Natural killer cell (primary cell): ENCODE measurements at places on chromosomes 3 and 15. TPM values are rescaled to one million over a fixed set of nuclear protein-coding genes. Genes with fewer than 3 reads are reported as not detected.

DNA sequence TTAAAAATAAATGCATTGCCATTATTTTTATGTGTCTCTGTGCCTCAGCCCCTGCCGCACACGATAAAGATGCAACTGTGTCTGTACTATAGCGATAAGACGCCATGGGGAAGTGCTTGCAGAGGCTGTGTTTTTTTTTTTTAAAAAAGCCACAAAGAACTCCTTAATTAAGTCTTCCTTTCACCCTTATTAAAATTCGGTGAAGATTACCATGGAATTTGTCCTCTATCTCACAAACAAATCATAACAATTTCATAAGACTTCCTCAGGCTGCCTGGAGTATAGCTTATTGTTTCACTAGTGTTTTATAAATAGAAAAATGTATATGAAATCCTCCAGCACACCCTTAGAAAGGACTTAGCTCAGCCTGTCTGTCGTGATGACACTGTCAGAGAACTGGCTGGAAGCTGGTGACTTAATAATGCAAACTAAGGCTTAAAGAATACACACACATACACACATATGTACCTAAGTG is 374.8 kb upstream of the SLCO3A1 start:
- no peak for DNase-seq
- no peak overlapping the region for H3K4me3 ChIP-seq
- H3K27ac ChIP-seq = no peak overlapping the region
- H3K27me3 ChIP-seq = no peaks in the 10 kb centered on the region
- H3K36me3 ChIP-seq = no peaks in the 10 kb centered on the region

- no peak overlapping the region for H3K4me3 ChIP-seq
- no peak overlapping the region for H3K27ac ChIP-seq
- no peaks in the 10 kb centered on the region for H3K36me3 ChIP-seq
- H3K27me3 ChIP-seq = no peaks in the 10 kb centered on the region
- no peak for DNase-seq
- no peaks in the 10 kb centered on the region for H3K4me1 ChIP-seq
These were observed 328.9 kb downstream of the CHL1 start for GRCh38 chr3:525415-525814.

Gene TP53BP1
- total RNA-seq = 31.5 TPM

Gene LTK
- total RNA-seq = 0.56 TPM

Gene GPR176
- total RNA-seq = not detected

GRCh38 chr3:116238846-116239565 is 206.3 kb downstream of the LSAMP start:
- DNase-seq = no peak
- H3K36me3 ChIP-seq = no peaks in the 10 kb centered on the region
- H3K4me3 ChIP-seq = no peak overlapping the region

DNA sequence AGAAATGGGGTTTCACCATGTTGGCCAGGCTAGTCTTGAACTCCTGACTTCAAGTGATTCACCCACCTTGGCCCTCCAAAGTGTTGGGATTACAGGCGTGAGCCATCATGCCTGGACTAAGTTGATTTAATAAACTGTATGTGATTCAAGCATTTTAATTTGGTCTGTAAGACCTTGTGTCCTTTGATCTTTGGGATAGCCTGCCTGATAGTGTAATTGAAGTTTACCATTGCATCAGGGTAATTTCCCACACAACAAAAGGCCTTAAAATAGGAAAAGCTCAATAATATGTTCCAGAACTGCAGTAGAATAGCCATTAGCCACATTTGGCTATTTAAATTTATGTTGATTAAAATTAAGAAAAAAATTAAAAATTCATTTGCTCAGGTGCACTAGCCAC is 25.2 kb upstream of the DENND6A start:
- H3K36me3 ChIP-seq = no peaks in the 10 kb centered on the region
- no peak overlapping the region for H3K4me3 ChIP-seq
- H3K27ac ChIP-seq = no peak overlapping the region
- no peaks in the 10 kb centered on the region for H3K27me3 ChIP-seq
- H3K4me1 ChIP-seq = no peaks in the 10 kb centered on the region

- no peak overlapping the region for H3K27ac ChIP-seq
- no peak for DNase-seq
- H3K27me3 ChIP-seq = no peaks in the 10 kb centered on the region
- no peak overlapping the region for H3K4me3 ChIP-seq
- peaks cover 19% of the 10 kb centered on the region for H3K4me1 ChIP-seq
- no peaks in the 10 kb centered on the region for H3K36me3 ChIP-seq
These were observed 153.4 kb upstream of the SMAD3 start for GRCh38 chr15:66912001-66912400.

DNA sequence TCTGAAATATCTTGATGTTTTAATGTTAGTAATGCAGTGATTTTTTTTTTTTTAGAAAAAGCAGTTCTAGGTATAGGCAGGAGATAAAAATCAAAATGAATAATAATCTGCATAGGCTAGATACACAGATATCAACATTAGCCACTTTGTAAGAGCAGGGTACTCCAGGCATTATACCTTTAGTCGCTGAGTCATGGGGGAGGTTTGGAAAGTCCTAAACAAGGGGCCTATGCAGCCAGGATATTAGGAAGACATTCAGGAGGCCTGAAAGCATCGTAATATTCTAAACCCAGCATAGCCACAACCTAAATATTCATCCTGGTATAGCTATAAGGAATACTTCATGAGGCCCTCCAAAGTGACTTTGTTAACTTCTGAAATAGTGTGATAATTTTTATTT is 258.1 kb upstream of the NECTIN3 start:
- no peaks in the 10 kb centered on the region for H3K36me3 ChIP-seq
- H3K4me3 ChIP-seq = no peak overlapping the region
- no peaks in the 10 kb centered on the region for H3K4me1 ChIP-seq
- no peaks in the 10 kb centered on the region for H3K27me3 ChIP-seq
- no peak overlapping the region for H3K27ac ChIP-seq

- H3K27ac ChIP-seq = no peak overlapping the region
- no peak for DNase-seq
- H3K36me3 ChIP-seq = peaks cover 33% of the 10 kb centered on the region
- H3K4me1 ChIP-seq = peaks cover 29% of the 10 kb centered on the region
These were observed 33.0 kb upstream of the APH1B start for GRCh38 chr15:63244399-63244798.

GRCh38 chr3:76479161-76479650 is 560.7 kb upstream of the ROBO2 start:
- H3K27me3 ChIP-seq = no peaks in the 10 kb centered on the region
- no peak for DNase-seq
- no peaks in the 10 kb centered on the region for H3K36me3 ChIP-seq
- no peak overlapping the region for H3K27ac ChIP-seq

Gene ZNF620
- 7.4 TPM for total RNA-seq
